Activated CD8-positive, alpha-beta memory T cell treated with anti-CD3 and anti-CD28 coated beads for 4 hours (primary cell): ENCODE measurements at places on chromosomes 7 and 10.

DNA sequence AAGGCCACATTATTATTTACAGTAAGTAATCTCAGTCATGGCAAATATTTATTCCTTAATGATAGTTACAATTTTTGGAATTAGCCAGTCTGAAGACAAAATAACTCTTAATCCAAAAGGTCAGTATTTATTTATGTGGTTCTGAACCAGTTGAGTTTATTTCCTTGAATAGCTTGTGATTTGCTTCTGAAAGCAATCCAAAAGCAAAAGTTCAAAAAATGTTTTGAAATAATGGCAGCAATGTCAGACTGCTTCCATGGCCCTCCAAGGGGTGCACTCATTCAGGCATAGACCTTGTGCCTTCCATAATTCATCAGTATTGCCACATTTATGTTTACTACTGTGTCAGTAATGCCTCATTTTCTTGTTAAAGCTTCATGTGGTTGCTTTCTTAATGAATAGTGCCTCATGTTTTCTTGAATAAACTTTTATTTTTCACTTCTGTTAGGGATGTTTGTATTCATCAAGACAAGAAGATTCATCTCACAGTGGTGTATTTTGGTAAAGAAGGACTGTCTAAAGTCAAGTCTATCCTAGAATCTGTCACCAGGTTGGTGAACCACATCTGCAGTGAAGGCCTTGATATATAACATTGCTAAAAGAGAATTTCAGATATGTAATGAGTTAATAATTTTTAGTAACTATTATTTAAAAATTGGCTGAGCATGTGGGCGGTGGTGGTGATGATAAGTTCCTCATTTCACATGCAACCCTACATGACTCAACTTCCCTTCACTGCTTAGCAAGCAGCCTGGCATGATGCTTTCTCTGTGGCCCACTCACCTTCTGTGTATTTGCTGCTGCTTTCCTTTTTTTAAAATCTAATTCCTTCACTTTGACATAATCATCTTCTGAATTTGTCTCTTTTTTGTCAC lies 22.0 kb downstream of the CSGALNACT2 start:
- DNase-seq = no peak

- DNase-seq = no peak
Measured at GRCh38 chr7:26681819-26682418, 182.5 kb downstream of the SKAP2 start.

DNA sequence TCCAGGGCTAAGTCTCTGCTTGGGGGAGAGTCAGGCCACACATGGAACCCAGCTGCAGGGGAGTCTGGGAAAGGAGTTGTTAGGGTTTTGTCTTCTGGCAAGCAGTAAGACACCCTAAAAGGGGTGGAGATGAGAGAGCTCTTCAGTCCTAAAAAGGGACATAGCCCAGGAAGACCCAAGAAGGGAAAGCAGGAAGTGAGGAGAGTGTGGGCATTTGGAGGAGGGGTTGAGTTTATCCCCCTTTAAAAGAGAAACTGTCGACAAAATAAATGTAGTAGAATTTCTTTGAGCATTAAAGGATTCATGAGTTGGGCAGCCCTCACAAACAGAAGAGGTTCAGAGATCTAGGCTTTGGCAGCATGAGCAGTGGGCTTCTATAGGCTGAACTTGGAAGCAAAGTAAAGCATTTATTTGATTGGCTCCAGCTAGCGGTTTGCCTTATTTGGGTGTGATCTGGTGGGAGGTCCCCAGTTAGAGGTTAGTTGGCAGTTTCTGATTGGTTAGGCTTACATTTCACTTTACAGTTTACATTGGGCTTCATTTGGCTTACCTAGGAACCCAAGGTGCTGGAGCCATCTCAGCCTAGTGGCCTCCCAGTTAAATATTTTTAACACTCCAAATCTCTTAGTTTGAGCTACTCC lies 246.7 kb downstream of the CAMK1D start:
- no peak for DNase-seq

- DNase-seq = no peak
Measured at GRCh38 chr10:48705401-48705938, 20.8 kb downstream of the WDFY4 start.

- no peak for DNase-seq
Measured at GRCh38 chr7:150335108-150335773, 6.2 kb downstream of the RARRES2 start.

- no peak for DNase-seq
Measured at GRCh38 chr10:63241841-63242281, 108.7 kb downstream of the NRBF2 start.
